ENCODE measurements at places on chromosomes 3 and 15. TPM values are rescaled to one million over a fixed set of nuclear protein-coding genes. Genes with fewer than 3 reads are reported as not detected.

Gene RETNLB
- not detected for total RNA-seq

Gene NANOGP8
- not detected for total RNA-seq

Gene RTP1
- not detected for total RNA-seq

Gene PFN2
- 3.4 TPM for total RNA-seq

Gene TRIM42
- not detected for total RNA-seq

Gene ASB14
- not detected for total RNA-seq

Gene CCRL2
- 3.0 TPM for total RNA-seq

Gene GAP43
- not detected for total RNA-seq

Gene CHRM5
- total RNA-seq, result not detected

Gene IL5RA
- total RNA-seq, result 0.70 TPM

Gene VIPR1
- 5.9 TPM for total RNA-seq

Gene FEZF2
- not detected for total RNA-seq

Gene NISCH
- 65.7 TPM for total RNA-seq

Gene CYB561D2
- total RNA-seq, result 32.4 TPM

Gene NBEAL2
- 76.2 TPM for total RNA-seq

Gene DNAH1
- total RNA-seq, result 7.0 TPM

Gene RBM15B
- 47.4 TPM for total RNA-seq

GRCh38 chr15:37792351-37792750, 142.1 kb upstream of the TMCO5A start:
- no peak for DNase-seq

DNA sequence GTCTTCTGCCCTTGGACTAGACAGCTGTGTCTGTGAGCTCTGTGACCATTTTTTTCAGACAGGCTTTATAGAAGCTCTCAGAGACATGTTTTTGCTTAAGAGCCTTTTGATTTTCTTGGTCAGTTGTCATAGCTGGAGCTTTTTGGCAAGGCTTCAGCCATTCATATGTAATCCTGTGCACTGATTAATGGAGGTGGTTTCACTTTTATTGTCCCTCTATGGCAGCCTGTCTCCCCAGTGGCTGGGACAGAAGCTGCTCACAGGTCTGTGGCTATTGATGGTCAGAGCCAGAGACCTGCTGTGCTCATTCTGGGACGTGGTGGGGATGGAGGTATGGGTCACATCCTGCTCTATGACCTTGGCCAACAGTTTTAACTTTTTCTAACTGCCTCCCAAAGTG, 226.6 kb upstream of the LRRFIP2 start:
- DNase-seq, result no peak

DNA sequence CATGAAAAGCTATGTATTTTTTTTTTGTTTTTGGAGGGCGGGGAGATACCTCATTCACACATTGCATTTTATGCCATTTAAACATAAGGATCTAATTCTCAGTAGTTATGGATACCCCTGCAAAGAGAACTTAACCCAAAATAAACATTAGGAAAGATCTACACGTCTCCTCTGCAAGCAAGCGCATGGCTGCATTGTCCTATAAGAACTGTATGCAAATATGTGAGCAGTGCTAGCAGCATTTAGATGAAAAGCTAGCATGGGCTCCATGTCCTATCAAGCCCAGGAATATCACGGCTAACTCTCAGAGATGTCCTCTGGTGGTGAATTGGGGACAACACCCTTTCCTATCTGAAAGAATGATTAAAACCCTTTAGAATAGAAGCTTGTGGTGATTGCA, 292.8 kb downstream of the MEX3B start:
- no peak for DNase-seq

- no peak for DNase-seq
Measured at GRCh38 chr15:101698314-101698713, 26.0 kb downstream of the TARS3 start.

GRCh38 chr15:85929786-85930185, 135.1 kb upstream of the KLHL25 start:
- no peak for DNase-seq

DNA sequence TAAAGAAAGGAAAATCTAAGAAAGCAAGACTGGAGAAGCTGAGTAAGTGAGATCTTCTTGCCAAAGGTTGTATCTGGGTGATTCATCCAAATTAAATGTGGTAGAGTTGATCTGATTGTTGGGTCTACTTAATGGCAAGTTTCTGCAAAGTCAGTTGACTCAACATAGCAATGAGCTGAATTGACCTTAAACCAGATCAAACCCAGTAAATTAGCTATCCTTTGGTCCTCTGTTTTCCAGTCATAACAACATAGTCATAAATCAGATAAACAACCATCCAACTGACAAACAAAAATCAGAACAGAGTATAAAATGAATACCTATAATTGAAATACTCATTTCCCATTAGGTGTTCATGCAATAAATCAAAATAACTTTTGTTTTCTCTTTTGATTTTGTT, 142.6 kb upstream of the CFAP20DC start:
- DNase-seq, result no peak

GRCh38 chr3:193014902-193015301, 97.2 kb upstream of the MB21D2 start:
- DNase-seq, result no peak

- DNase-seq, result no peak
Measured at GRCh38 chr15:90055182-90055581, 47.1 kb downstream of the IDH2 start.

GRCh38 chr3:126438186-126438585, 37.5 kb downstream of the ZXDC start:
- no peak for DNase-seq

DNA sequence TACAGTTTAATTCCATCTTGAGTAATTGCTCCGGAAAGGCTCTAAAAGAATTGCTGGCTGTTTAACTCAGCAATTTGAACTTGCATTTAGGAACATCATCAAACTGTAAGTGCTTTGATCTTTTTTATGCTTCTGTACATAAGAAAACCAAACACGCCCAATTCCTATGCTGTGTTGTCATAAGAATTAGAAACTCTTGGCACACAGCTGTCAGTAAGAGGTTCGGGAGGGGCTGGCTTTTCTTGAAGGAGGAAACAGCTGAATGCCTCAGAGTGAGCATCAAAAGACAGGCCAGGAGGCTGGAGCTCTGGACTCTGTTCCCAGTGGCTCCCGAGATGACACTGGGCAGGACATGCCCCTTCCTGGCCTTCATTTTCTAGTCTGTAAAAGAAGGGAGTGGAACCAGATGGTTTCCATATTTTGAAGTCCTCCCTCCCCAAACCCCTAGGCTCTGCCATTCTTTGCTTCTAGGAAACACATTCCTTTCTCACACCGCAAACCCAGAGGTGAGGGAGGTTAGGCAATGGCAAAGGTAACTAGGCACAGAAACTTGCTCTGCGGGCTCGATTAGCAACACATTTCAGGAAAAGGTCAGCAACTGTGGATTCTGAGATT, 73.7 kb upstream of the DLG1 start:
- DNase-seq, result no peak

DNA sequence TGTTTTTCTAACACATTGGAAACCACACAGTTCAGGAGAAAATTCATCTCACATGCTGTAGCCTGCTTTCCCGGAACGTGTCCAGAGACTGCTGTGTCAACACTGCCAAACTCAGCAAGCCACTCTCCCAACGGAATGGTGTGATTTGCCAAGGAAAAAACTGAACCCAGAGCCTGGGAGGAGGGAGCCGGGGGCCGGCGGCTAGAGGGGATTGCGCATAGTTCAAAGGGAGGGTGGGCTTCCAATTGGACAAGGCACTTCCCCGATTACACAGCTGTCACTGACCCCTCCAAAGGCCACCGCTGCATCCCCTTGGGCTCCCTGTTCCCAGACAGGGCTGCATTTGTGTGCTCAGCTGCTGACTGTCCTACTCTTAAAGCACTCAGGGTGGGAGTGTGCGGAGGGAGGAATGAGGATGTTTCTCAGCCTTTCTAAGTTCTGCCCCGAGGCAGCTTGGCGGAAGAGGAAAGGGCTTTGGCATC, 256.2 kb downstream of the ZNF621 start:
- no peak for DNase-seq

GRCh38 chr3:54138937-54139547, 16.7 kb downstream of the CACNA2D3 start:
- no peak for DNase-seq

GRCh38 chr15:62569460-62570404, 404.6 kb upstream of the C2CD4B start:
- no peak for DNase-seq

DNA sequence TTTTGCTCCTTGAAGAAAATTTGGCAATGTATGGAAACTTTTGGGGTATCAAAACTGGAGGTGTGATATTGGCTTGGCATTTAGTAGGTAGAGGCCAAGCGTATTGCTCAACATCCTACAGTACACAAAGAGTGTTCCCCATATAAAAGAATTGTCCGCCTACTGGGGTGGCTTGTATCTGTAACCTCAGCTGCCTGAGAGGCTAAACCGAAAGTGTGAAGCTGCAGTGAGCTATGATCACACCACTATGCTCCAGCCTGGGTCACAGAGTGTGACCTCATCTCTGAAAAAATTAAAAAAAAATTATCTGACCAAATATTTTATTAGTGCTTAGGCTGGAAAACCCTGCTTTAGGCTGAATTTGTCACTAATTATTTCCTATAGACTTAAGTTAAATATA, 483.9 kb downstream of the PYDC2 start:
- DNase-seq, result no peak

DNA sequence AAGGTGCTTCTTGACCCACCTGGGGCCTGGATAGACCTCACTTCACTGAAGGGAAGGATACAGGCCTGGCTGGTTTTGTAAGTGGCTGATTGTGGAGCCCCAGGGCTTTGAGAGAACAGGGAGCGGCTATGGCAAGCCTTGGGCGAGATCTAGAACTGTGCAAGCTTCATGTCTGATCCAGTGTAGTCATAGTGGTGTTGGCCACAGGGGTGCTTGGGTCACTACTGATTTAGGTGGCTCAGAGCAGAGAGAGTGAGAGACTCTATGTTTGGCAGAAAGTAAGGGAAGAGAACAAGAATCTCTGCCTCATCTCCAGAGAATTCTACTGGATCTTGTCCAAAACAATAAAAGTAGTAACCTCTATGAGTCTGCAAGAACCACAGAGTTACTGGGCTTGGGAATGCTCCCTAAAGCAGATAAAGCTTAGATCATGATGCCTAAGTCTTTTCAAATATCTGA, 394.2 kb upstream of the EPHA3 start:
- DNase-seq, result no peak

DNA sequence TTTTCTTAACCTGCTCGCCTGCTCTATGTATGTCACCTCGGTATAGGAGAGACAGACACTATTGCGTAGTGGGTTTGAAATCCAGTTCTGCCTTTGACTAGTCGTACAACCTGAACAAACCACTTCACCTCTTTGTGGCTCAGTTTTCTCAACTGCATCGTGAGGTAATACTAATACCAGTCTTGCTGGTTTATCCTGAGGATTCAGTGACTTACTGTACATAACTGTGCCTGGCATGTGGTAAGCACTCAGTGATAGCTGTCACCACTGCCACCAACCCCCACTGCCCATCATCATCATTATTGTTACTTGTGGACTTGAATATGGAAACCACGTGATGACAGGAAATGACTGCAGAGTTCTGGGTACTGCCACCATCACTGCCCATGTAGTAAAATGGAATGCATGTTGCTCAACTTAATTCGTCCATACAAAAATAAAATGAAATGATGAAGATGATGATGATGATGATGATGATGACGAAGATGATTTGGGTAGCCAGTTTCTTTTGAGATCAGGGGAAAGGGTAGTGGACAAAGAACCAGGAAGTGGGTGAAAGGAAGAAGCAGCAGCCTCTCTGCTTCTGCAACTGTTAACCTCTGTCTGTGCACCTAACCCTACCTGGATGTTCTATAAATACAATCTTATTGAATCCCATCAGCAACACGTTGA, 228.1 kb downstream of the FEZF2 start:
- DNase-seq, result no peak

GRCh38 chr15:101123222-101123910, 128.5 kb downstream of the CHSY1 start:
- no peak for DNase-seq

GRCh38 chr3:71064956-71065763, 518.4 kb downstream of the FOXP1 start:
- DNase-seq, result peak; percentile 63

DNA sequence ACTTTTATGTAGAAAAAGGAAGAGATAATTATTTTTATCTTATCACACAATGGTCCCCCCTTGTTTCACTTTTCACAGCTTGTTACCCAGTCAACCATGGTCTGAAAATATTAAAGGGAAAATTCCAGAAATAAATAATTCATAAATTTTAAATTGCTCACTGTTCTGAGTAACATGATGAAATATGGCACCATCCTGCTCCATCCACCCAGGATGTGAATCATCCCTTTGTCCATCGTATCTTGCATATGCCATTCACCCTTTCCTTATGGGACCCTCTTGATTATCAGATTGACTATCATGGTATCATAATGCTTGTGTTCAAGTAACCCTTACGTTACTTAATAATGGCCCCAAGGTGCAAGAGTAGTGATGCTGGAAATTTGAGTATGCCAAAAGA, 43.7 kb downstream of the ANKRD28 start:
- DNase-seq, result no peak

DNA sequence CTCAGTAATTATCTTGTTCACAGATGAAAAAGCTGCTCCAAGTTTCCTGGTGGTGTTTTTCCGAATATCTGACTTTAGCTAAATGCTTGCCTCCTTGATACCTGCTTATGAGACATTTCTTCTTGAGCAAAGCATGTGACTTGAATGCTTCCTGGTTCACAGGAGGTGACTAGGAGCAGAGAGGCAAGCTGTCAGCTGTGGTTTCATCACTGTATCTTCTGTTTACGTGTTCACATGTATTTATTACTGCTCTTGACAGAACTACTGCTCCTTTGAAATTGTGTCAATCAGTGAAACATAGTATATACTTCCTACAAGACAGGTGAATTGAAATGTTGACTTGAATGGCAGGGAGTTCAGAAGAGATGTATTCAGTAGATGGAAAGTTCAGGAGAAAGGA, 8.9 kb upstream of the SPPL2A start:
- DNase-seq, result no peak

DNA sequence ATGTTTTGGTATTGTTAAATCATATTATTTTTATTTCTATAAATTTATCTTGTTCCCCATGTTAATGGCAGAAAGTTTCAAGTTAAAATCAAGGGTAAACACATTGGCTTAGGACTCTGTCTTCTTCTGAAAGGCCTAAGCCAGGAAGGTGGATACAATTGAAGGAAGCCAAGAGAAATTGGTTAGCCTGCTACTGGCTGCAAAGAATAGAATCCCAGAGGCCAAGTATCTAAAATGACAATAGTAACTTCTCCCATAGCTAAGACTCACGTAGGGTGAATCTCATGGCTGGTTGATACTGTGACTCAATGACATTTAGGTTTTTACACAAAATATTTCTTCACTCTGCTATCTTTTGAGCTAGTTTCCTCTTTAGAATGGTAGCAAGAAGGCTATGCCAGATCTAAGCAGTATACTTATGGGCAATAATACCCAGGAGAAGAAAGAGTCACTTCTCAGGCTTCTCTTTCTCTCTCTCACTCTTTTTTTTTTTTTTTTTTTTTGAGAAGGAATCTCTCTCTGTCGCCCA, 621.5 kb upstream of the TBL1XR1 start:
- DNase-seq, result no peak

GRCh38 chr3:103965764-103966163, 1400.9 kb upstream of the ALCAM start:
- no peak for DNase-seq

DNA sequence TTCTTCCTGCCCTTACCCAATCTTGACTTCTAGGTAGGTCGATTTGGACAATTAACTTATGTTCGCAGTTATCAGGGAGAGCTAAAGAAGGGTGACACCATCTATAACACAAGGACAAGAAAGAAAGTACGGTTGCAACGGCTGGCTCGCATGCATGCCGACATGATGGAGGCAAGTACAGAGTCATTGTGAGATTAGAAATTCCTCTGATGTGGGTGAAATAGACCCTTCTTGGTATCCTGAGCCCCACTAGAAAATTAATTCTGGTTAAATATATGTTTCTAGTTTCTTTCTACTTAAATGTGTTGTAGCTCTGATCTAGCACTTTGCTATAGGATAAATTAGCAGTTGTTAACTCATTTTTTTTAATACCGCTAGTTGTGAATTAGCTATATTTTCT, 13.6 kb downstream of the LXN start:
- no peak for DNase-seq

Measured in CD8-positive, alpha-beta memory T cell (primary cell).